Inflammatory macrophage treated with lipopolysaccharide for 1 hour (primary cell): ENCODE measurements at places on chromosomes 3 and 15.

- no peak for DNase-seq
These were observed 69.9 kb downstream of the TBC1D5 start for GRCh38 chr3:17672506-17672905.

GRCh38 chr15:27256446-27256845 is 285.5 kb downstream of the GABRG3 start:
- no peak for DNase-seq

DNA sequence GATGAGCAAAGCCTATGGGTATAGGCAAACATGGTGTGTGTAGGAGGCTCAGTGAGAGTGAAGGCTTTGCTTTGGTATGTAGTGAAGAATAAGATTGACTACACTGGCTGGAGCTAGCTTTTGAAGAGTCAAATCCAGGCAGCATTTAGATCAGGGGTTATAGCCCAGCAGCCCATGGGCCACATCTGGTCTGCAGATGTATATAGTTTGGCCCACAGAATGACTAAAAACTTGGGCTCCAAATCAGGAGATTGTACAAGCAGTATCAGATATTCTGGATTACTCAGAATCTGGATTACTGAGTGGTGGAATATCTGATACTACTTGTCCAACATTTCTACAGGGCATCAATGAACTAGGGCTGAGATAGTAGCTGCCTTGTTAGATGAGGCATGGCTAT is 92.9 kb upstream of the FGF7 start:
- DNase-seq = no peak

DNA sequence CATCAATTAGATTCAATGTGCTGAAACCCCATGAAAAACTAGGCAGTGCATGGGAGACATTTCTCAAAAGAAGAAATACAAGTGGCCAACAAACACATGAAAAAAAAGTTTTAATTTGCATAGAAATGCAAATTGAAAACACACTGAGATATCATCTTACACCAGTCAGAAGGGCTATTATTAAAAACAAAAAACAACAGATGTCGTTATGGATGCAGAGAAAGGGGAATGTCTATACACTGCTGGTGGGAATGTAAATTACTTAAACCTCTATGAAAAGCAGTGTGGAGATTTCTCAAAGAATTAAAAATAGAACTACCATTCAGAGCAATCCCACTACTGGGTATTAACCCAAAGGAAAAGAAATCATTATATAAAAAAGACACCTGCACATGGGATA is 98.7 kb downstream of the CCNL1 start:
- no peak for DNase-seq

- no peak for DNase-seq
These were observed 430.7 kb upstream of the CBLB start for GRCh38 chr3:106299300-106300098.

DNA sequence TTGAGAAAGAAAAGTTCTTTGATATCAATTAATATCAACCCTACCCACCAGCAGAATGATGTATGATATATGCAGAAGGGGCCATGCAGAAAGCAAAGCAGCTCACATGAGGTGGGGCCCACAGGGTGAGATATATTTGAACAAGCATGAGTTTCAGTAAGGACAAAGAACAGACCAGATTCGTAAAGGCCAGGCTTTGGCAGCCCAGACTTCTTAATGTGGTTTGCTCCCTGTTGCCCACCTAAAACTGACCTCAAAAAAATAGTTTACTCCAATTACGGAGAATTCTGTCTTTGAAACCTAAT is 255.7 kb upstream of the WNT5A start:
- no peak for DNase-seq

GRCh38 chr3:11919390-11919789 is 72.7 kb upstream of the TAMM41 start:
- no peak for DNase-seq

GRCh38 chr3:46883054-46883829 is 5.7 kb downstream of the PTH1R start:
- DNase-seq = no peak

DNA sequence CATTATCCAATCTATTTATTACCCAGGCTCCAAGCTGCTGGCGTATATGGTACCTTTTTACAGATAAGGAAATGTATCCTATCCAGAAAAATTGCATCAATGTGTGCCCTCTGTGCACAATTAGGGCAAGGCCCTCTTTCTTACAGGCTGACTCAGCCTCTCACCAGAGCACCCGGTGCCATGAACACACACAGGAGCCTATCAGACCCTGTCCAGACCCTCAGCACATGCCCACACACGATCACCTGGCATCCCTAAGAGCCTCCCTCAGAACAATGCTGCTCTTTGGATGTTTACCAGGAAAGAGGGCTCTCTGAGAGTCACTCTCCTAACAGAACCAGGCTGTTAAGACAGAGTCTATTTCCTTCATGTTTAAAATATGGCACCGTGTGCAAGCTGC is 460.0 kb upstream of the TBL1XR1 start:
- no peak for DNase-seq

GRCh38 chr3:55571216-55571813 is 84.2 kb upstream of the WNT5A start:
- DNase-seq = no peak

- DNase-seq = no peak
These were observed 106.9 kb downstream of the TLE3 start for GRCh38 chr15:69990566-69991421.

- DNase-seq = no peak
These were observed 22.9 kb downstream of the SMAD6 start for GRCh38 chr15:66724732-66725463.

- no peak for DNase-seq
These were observed 234.9 kb upstream of the STT3B start for GRCh38 chr3:31297726-31298298.

GRCh38 chr3:149545049-149545448 is 70.6 kb downstream of the TM4SF4 start:
- no peak for DNase-seq

DNA sequence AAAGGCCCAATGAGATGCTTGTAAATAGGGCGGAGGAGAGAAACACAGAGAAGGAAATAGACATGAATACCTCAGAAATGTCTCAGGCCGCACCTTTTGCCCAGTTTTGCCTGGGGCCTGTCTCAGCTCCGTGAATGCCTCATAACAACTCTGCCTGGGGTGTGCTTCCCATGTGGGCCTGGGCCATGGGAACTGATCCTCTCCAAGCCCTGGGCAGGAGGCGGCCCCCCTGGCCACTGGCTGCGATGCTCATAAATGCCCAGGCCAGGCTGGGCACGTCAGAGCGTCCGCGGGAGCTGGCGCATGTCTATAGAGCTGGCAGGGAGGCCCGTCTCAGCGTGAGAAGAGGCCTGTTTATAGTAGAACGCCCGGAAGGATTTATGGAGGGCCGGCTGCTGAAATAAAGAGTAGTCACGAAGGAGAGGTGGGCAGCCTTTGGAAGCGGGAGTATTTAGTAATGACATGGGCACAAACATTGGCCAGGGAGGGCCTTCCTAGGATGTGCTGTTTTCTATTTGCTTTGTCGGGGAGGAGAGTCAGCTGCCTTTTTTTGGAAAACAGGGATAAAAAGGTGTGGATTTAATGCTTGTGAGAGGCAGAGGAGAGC is 85.9 kb upstream of the IGF1R start:
- DNase-seq = no peak

DNA sequence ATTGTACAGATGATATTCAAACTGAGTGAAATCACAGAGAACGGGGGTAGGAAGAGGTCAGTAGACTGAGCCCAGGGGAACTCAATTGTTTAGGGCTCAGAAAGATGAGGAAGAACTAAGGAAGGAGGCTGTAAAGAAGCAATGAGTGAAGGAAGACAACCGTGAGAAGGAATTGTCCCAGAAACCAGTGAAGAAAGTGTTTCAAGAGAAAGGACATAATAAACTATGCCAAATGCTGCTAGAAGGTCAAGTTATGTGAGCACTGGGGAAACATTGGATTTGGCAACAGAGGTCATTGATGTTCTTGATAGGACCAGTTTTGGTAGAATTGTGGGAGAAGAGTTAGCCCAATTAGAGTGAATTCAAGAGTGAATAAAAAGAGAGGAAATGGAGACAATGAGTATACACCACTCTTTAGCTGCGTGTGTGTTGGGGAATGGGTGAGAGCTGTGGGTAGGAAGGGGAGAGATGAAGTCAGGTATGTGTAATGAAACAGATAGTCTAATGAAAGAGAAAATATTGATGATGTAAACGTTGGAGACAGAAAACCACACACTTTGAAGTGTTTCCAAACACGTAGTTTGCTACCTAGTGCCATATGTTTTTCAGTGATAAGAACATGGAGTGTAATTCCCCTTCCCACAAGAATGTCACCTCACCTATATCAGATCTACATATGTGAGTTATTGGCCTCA is 42.5 kb upstream of the MME start:
- no peak for DNase-seq

- no peak for DNase-seq
These were observed 120.1 kb downstream of the VGLL4 start for GRCh38 chr3:11523572-11524101.

GRCh38 chr3:68121287-68121686 is 466.9 kb upstream of the SUCLG2 start:
- no peak for DNase-seq

- no peak for DNase-seq
These were observed 156.0 kb downstream of the PDE8A start for GRCh38 chr15:85137489-85138168.

- no peak for DNase-seq
These were observed 602 bp upstream of the ATP2B2 start for GRCh38 chr3:10505791-10506585.

- DNase-seq = no peak
These were observed 162.8 kb downstream of the SLC9A9 start for GRCh38 chr3:143685491-143685890.

DNA sequence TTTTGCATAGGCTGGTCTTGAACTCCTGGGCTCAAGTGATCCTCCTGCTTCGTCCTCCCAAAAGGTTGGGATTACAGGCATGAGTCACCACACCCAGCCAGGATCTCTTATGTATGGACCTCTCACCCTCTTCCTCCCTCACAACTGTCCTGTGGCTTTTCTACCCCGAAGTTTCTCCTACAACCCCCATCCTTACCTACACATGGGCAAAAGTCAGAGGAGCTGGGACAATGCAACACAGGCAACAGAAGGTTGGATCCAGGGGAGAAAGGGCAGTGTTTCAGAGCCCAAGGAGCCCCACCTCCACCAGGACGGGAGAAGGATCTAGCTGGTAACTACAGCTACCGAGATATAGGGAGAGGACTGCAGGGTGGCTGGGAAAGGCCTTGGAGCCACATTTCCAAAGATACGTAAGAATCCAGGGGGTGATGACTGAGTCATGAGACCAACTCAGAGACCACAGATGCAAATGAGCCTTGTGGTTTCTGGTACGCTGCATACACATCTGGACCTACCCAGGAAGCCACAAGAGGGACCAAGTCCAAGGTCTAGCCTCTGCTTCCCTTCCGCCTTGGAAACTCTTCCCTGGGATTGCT is 13.6 kb downstream of the IGDCC4 start:
- peak; percentile 68 for DNase-seq

DNA sequence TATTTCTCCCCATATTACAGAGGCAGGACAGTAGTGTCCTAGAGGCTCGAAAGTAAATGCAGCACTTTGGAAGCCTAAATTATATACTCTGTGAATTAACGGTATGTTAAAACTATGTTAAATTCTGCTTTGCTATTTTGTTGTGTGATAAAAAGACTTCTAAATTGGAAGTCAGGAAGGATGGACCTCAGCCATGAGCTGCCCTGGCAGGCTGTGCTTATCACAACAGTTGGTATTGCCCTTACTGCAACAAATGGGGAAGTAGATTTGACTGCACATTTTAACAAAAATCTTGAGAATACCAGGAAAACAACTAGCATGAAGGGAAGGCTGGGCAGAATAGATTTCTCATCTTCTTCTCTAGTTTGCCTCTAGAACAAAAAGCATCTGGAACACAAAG is 706.6 kb downstream of the SI start:
- no peak for DNase-seq

GRCh38 chr15:70892912-70893560 is 410 bp downstream of the LRRC49 start:
- DNase-seq = no peak

DNA sequence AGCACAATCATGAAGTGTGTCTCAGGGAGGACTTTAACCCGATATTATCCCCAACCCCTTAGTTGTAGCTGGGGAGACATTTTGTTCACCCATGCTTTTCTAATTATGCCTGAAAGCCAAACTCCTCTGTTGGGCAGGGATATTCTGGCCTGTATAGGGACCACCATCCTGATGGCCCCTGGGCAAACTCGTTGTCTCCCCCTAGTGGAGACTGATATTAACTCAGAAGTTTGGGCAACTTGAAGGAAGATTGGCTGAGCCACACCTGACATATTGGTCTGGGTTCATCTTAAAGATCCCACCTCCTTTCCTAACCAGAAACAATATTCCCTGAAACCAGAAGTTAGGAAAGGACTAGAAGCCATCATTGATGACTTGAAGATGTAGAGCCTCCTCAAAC is 42.3 kb downstream of the TM4SF18 start:
- peak; percentile 7 for DNase-seq

- no peak for DNase-seq
These were observed 155.5 kb downstream of the PLD1 start for GRCh38 chr3:171654809-171655208.

GRCh38 chr3:98994128-98994762 is 92.8 kb upstream of the DCBLD2 start:
- DNase-seq = no peak

DNA sequence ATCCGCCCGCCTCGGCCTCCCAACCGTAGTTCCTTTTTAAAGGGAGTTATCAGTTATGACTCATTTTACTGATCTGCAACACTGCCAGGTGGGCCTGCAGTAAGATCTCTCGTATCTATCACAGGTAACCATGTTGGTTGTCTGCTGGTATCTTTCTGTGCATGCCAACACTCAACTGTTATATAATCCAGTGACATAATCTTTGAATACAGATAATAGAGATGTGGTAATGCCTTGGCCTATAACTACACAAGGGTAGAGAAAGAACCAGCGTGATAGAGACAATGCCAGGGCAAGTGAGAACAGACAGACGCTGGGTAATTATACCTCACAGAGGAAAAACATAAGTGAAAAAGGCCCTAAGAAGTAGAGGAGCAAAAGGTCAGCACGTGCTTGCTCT is 11.0 kb upstream of the ARPP19 start:
- no peak for DNase-seq

DNA sequence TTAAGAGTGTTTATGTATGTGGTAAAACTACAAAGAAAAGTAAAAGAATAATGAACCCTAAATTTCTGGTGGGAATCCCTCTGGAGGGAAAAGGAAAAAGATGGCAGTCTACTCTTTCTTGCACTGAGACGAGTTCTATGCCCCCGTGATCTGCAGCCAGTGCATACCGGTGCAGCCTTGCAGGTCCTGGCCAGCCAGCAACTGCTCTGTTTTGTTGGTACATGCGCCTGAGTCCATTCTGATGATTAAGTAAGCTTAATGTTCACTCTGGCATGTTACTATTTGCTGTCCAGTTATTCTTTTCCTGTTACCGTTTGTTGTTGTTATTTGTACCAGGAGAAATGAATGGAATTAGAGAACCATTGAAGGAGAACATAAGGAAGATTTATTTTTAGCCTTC is 95.1 kb upstream of the TMC3 start:
- no peak for DNase-seq
